ENCODE measurements at places on chromosomes 4 and X.

- DNase-seq: no peak
These were observed 109.1 kb upstream of the MED14 start for GRCh38 chrX:40844471-40844870.

DNA sequence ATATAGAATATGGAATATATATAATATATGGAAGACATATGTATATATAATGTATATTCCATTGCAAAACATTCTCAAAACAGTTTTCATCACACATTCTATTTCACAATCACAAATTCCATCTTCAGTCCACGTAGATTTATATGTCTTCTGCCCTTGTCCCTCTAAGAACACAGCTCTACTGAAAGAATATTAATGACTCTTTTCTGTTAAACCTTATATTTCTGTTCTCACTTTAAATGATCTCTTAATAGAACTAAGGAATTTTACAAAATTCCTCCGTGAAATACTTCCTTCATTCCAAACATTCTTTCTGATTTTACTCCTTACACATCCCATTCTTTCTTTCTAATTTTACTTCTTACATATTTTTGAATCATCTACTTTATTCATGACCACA is 1043.1 kb upstream of the PABPC4L start:
- DNase-seq: peak; percentile 26

- DNase-seq: peak; percentile 77
These were observed 80.6 kb upstream of the DHX15 start for GRCh38 chr4:24664956-24665355.

DNA sequence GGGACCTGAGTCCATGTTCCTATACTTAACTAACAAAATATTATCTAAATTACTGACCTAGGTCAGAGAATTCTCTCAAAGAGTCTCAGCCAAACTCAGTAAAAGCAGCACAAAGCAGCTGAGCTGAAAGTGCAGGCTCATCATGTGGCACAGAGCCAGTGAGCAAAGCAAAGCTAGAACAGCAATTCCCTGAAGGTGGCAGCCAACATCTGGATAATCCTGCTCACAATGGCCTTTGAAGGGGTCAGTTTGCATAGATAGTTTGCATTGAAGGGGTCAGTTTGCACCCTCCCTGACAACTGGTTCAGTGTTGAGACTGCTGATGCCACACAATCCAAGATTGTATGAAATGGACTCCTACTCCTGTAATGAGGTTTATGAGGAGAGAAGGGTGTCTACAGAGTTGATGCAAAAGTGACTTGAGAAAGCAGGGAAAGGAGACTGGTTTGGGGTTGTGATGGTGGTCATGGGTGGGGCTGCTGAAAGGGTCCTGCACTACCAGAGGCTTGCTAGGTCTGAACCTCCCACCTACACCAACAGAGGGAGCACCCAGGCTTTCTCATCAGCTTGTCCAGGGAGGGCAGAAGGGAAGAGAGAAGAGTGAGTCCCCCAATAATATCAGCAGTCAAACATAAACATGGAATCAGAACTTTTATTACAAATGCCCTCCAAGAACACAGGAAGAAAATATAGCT is 39.7 kb downstream of the TRIM61 start:
- DNase-seq: peak; percentile 17

GRCh38 chrX:133151336-133151735 is 54.4 kb upstream of the USP26 start:
- no peak for DNase-seq

DNA sequence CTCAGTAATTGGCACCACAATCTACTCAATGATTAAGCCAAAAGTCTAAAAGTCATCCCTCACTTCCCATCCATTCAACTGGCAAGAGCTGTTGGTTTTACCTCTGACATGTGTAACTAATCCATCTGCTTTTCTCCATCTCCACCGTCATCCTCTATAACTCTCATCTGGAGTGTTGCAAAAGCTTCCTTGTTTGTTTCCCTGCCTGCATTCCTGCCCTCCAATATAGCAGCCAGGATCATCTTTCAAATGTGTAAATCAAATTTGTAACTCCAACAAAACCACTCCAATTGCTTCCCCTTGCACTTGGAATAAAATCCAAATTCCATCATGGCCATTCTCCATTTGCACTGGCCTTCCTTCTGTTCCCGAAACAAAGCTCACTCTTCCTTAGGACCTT is 4.3 kb upstream of the PLAC8 start:
- no peak for DNase-seq

DNA sequence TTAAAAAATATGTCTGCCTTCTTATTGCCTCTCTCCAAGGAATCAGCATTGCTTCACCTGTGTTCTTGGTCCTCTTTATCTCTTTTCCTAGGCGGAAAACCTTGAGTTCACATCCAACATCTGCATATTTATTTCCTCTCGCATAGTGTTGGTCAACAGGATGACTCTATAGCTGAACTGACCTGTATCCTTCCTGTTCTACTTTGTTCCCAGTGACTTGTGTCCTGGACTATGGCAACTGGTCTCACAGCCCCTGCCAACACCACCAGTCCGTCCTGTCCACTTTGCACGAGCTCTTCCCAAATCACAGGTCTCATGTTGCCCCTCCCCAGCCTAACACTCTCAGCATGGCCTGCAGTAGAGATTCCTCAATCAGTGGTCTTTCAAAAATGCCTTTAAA is 2.0 kb downstream of the DIPK2B start:
- DNase-seq: no peak

GRCh38 chr4:4488405-4489404 is 53.1 kb downstream of the STX18 start:
- DNase-seq: peak; percentile 90

DNA sequence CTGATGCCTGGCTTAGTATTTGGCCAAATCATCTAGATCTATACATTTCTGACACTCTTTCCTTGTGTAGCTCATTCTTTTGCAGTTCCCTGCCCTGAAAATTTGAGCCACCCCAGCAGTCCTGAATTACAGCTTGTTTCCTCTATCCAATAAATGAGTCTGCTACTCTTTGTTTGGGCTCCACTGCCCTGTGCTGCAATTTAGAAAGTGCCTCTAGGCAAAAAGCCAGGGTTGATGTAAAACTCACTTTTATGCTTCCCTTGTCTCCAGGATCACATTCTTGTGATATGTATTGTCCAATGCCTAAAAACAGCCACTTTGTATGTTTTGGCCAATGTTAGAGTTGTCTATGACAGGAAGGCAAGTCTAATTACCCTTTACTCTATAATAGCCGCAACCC is 101.7 kb upstream of the MAP3K15 start:
- DNase-seq: peak; percentile 37

DNA sequence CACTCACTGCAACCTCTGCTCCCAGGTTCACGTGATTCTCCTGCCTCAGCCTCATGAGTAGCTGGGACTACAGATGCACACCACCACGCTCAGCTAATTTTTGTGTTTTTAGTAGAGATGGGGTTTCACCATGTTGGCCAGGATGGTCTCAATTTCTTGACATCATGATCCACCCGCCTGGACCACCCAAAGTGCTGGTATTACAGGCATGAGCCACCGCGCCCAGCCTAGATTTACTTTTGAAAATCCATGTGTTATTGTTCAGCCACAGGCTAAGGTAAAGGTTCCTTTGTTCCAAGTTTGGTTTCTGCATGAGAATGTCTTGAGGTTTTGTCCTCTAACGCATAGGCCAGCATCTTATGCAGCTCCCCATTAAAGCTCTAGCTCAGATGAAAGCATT is 371.6 kb downstream of the DMD start:
- no peak for DNase-seq

GRCh38 chr4:32000846-32001488 is 1280.8 kb downstream of the PCDH7 start:
- DNase-seq: no peak

DNA sequence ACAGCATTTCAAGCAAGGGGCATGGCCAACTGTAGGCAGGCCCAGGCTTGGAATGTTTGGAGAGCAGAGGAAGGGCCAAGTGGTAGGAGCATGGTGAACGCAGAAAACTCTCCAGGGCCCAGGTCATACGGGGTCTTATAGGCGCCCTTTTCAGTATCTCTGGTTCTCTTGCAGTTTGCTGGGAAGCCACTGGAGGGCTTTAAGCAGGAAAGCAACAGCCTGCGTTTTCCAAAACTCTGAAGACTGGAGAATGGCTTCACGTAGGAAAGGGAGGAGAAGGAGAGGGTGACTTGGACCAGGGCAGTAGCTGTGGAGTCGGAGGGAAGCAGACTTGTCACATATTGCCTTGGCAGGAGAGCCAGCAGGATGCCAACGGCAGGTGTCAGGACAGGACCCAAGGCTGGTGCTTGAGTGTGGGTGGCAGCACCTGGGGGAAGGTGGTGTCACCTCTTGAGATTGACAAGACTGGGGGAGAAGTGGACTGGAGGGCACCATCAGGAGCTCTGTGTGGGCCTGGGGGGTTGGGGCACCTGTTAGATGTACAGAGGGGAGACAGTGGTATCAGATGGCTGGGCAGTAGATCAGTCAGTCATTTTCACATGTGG is 21.9 kb downstream of the TKTL1 start:
- peak; percentile 38 for DNase-seq

DNA sequence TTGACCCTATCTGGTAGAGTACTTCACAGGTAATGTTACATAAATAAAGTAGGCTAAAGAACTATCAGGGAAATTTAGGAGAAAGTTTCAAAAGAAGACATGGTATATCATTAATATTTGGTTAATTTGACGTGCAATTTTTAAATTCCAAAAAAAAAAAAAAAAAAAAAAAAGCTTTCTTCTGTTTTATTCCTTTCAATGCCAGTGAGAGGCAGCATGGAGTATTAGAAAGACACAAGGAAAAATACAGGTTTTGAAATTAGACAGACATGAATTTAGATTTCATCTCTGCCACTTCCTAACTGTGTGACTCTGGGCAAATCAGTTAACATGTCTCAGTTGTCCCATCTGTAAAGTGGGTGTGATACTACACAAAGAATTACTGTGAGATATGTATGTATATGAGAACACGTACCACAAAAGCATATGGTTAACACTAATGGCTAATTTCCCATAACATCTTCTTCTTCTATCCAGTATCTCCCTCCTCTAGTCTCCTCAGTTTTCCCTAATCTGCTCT is 132.5 kb downstream of the GPC3 start:
- DNase-seq: no peak

DNA sequence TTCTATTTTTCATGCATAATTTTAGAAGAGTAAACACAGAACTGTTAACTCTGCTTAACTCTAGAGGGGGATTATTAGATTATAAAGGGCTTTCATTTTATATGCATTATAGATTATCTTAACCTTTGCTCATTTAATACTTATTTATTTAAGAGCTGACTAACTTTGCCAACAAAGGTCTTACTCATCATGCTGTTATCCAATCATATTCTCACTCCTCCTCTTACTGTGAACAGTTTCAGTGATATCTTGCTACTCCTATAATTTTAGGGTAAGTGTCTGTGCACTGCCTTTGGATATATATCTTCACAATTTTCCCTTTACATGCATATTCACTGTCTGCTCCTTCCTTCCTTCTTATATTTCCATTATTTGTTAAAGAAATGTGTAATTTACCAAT is 1814.9 kb downstream of the STIM2 start:
- DNase-seq: no peak

DNA sequence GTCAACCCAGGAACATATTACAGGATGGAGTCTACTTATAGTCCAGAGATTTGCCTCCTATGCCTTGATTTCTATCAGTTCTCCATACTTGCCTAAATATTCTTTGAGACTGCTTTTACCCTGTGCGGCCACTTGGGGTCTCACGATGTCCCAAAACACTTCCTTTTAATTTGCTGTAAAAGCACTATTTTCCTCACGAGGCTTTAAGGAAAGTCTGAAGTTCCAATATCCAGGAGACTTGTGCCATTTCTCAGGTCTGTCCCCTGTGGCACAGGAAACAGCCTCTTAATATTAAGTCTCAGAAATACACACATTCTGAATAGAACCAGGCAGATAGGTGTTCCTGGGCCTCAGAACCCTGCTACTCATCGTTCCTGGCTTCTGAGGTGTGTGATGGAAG is 142.9 kb downstream of the TMEM164 start:
- DNase-seq: peak; percentile 49
